ENCODE measurements at places on chromosomes 12 and 14.
A peak's percentile ranks its signal among the peaks of the same experiment; 100 is the strongest.

DNA sequence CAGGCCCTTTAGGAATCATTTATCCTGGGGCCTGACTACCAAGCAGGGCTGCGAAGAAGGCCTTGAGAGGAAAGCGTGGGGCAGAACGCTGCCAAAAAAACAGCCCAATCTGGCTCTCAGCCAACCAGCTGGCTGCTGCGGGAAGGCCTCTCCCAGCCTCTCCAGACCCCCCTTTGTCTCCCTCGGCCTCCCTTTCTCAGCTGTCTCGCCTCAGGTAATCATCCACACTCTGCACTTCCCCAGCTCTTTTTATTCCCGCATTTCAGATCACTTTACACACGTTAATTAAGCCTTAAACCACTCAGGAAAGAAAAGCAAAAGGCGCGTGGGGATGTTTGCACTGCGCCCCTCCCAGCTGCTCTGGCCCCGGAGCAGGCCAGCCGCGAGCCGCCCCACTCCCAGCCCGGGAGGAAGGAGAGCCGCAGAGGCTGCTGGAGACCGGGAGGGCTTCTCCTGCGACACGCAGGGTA, 208.2 kb upstream of the FOXN3 start:
- peak; percentile 11 for DNase-seq

GRCh38 chr12:100268835-100269564, 2.0 kb downstream of the SCYL2 start:
- no peak for DNase-seq

DNA sequence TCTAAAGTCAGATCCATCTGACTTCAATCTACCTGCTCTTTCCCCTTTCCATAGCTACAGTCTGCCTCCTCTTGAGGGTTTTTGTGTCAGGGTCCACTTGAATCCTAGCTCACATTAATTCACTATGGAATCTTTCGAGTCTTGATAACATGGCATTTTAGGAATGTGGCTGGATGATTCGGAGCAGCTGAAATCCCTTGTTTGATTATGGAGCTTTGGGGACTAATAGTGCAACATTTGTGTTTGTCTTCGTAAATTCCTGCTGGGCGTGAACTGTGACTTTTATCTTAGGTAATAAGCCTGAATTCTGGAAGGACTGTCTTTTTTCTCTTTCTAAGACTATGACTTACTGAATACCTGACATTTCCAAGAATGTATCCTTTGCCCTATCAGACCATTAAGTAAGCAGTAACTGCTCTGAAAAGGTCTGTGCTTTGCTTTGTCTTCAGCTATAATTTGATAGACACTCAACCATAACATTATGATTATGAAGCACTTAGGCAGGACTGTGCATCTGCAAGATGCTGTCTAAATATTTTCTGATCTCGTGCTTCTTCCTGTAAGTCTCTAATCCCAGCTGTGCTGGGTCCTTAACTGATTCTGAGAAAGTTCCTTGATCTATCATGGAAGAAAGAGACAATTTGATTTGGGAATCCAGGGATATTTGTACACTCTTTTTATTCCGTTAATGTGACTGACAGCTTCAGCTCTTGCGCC, 19.0 kb upstream of the PELI2 start:
- no peak for DNase-seq

DNA sequence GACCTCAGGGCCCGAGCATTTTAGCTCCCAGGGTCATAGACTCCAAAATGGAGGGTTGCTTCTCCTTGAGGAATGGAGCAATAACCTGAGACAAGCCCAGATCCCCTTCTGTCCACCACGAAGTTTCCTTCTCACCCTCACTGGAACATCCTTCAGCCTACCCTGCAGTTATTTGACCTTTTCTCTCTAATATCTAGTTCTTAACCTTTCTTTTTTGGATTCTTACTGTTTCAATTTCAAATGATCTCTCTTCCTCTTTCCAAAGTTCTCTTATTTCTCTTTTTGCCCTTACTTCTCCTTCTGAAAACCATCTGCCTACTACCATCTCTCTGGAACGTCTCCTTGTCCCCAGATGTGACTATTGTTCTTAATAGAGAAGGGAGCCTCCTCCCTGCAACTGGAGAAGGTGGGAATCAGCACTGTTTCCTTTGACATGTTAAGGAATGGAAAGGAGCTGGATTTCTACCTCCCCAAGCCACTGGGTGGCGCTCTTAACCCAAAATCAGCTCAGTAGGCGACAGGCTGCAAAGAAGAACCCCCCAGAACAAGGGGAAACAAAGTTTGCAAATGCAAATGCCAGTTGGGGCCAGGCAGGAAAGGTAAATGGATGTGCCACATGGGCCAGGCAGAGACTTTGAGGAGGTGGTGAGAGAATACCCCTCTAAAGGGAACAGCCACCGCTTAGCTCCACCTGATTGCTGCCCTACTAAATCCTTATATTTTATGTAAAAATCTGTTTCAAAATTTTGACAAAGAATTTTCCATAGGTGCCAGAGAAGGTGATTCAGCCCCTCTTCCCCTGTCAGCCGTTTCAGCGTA, 22.4 kb upstream of the PDE1B start:
- DNase-seq, result peak; percentile 5

DNA sequence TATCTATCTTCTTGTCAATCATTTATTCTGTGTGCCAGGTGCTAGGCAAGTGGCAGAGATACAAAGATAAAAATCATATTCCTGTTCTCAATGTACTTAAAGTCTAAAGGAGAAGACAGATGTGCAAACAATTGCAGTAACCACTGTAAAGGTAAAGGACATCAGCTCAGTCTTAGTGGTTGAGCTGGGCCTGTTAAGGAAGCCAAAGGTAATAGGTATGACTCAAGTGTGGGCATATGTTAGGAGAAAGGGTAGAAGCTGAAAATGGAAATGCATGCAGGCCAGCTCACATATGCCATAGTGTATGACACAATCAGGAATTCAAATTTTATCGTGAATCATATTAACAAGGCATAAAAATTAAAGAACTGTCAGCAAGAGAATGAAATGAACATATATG, 49.8 kb downstream of the FAR2 start:
- no peak for DNase-seq

DNA sequence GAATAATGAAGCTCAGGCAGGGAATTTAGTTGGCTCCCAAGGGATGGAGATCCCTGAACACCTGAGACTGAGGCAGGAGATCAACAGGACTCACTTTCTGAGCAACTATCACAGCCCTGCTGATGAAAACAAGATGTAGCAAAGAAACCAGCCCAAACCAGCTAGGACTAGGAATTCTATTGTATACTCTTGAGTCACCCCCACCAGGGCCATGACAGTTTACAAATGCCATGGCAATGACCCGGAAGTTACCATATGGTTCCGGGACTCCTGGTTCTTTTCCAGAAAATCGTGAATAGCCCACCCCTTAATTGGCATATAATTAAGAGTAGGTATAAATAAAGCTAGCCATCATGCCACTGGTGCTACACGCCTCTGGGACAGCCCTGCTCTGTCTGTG, 46.0 kb upstream of the OASL start:
- no peak for DNase-seq

DNA sequence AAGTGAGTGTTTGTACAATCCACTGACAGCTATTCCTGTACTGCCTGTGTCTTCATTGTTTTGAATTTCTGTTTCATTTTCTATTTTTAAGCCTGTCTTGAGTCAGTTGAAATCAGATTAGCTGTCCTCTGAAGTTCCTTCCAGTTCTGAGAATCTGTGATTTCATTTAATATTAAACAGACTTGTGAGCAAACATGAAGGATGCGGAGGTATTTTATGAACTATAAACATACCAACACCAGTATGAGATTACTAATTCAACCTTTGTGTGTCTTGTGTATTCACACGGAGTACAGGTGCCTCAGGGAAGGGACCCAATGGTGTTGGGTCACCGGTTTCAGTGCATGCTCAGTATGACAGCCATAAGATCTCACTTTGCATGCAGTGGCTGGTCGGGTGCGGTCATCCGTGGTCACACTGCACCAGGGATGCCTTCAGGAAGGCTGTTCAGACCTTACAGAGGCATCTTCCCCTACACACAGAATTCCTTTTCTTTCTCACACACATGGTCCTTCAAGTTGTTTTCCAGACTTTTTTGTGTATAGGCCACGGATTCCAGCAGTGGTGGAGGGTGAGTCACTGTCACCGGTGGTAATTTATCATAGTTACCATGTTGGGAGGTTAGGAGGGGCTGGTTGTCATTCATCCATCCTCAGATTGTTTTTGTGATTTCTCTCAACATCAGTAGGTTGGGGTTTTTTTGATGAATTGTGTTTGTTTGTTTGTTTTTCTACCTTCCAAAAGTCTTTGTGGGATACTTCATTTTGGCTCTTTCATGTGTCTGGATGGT, 103.0 kb upstream of the SFSWAP start:
- no peak for DNase-seq

GRCh38 chr12:45687081-45688015, 42.2 kb upstream of the ARID2 start:
- no peak for DNase-seq

DNA sequence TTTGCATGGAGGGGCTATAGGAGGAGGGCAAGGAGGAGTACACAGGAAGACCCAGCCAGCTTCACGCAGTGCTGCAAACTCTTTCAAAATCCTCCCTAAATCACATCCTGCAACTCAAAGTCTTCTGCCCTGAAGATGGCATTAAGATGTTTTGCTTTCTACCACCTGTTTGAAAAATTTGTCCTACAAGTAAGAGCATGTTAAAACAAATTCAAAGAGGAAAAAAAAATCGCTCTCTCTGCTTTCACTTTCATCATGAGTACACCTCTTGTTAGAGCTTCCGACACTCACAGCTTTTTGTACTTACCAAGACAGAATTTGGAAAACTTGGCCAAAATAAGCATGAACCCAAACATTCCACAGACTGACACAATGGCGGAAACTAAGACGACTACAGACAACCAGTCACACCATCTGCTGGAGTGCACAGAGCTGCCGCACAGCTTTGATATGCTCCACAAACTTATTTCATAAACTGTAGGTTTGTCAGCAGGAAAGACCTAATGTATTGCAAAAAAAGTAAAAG, 21.3 kb downstream of the GCH1 start:
- DNase-seq, result peak; percentile 15

DNA sequence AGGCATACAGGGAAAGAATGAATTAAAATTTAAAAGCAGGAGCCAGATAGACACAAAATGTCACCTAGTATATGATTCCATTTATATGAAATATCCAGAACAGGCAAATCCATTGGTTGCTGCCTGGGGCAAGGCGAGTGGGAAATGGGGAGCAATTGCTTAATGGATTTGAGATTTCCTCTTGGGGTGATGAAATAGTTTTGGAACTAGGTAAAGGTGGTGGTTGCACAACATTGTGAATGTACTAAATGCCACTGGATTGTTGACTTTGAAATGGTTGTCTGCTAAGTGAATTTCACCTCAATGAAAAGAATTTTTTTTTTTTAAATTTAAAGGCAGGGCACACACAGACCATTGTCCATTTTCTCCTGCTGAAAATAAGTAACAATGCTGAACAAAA, 61.9 kb downstream of the ABCC9 start:
- no peak for DNase-seq

GRCh38 chr12:1670358-1671268, 20.3 kb upstream of the ADIPOR2 start:
- no peak for DNase-seq

DNA sequence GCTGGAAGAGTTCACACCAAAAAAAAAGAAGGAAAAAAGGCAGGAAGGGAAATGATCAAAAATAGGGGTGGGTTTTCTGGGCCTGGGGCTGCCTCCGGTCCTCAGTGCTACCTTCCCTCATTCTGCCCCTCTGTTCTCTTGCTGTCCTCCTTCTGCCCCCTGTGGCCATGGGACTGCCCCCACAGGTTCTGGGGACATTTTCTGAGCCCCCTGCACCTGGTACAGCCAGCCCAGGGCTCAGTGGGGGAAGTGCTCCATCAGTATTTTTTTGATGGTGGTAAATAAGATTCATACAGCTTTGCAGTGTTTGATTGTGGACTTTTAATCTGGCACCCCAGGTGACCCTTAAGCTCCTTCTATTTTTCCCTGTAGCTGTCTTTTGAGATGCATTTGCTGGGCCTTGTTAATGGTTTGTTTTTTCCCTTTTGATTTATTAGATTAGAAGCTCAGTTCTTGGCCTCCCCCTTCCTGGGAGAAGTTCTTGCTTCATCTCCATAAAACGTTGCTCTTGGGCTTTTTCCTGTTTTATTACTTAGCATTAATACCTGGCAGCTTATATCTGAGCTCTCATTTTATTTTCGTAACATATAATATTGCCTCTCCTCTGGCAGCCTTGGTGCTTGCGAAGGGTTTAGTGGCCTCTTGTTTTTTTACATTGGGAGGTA, 43.1 kb downstream of the CHST11 start:
- no peak for DNase-seq

DNA sequence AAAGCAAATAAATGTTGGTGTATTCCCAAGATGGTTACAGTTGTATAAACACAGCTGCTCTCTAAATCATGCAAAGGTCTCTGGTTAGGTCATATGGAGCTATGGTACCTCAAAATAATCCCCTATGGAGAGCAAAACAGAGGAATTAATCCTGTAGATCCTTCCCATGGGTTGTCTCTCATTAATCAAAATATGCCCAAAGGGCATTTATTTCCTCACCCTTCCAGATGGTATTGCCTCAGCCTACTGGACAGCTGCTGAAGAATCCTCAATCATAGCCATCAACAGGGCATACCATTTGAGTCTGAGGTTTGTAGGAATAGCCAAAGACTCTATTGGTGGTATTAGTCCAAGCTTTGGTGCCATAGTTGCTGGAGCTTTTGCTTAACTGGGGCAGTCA, 360.9 kb downstream of the RPL10L start:
- DNase-seq, result no peak

- DNase-seq, result no peak
These were observed 958 bp downstream of the RTN1 start for GRCh38 chr14:59869381-59870255.

DNA sequence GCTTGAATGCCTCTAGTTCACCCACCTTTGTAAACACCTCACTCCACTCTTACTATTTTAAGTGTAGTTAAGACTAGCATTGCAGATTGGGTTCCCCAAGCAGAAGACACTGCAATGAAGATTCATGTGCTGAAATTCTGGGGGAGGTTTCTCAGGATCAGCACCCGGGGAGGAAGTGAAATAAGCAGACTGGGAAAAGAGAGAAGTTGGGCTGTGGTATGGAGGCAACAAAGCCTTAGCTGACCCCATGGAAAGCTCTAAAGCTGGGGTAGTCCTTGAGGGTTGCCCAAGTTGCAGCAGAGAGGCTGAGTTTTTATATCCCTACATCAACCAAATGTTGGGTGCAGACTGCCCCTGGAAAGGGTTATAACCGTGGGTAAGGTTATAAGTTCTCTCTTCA, 23.9 kb upstream of the IGF1 start:
- DNase-seq, result no peak

GRCh38 chr12:16587110-16587453, 18.9 kb downstream of the LMO3 start:
- no peak for DNase-seq

DNA sequence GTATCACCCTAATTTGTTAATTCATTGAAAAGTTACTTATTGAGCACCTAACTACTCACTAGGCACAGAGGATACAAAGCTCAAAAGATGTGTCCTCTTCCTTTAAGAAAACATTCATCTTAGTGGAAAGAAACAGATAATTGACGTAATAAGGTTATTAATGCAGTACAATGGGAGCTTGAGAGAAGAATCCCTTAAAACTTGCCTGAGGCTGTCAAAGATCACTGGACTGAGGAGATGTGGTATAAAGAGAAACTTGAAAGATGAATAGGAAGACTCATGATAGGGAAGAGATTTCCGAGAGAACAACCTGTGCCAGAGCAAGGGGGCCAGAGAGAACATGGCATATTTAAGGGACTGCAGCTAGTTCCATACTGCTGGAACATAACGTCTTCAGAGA, 19.1 kb downstream of the GOLGA5 start:
- DNase-seq, result no peak

- DNase-seq, result no peak
These were observed 34.3 kb downstream of the SLC15A4 start for GRCh38 chr12:128789356-128789929.

GRCh38 chr14:74705613-74706500, 7.0 kb downstream of the AREL1 start:
- no peak for DNase-seq

Data from NCI-H2029 (cell line).